ENCODE measurements at places on chromosomes 11 and 22. TPM values are rescaled to one million over a fixed set of nuclear protein-coding genes. Genes with fewer than 3 reads are reported as not detected.
A peak's percentile ranks its signal among the peaks of the same experiment; 100 is the strongest.

DNA sequence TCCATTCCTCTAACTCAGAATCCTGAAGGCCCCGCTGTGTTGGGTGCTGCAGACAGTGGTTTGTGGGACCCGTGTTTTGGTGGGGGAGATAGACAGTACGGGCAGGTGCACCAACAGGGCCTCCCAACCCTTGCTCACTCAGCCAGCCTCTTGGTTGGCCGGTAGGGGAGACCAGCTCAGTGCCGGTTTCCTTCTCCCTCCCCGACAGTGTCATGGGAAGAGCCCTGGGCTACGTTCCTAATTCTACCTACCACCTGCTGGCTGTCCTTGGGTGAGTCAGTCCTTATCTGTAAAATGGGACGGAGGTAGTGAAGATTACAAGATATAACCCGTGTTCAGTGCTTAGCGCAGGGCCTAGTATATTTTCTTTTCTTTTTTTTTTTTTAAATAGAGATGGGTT, 5.9 kb downstream of the TMEM134 start:
- no peak for DNase-seq

DNA sequence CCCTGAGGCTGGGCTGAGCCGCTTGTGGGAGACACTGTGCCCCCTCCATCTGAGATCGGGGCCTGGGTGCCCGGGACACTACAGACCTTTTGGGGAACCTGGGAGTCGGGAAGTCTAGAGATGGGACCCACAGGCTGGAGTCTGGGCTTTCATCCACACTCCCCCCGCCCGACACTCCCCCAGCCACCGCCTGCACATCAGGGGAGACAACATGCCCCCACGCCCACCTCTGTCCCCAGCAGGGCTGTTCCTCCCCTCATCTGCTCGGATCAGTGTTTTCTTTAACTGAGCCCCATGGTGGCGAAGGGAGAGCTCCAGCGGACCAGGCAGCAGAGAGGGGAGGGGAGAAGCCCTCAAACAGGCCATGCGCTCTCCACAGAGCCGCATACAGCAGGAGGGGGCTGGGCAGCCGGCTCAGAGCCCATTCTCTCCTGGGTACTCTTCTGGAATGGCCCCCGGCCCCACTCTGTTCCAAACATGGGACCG, 174.7 kb downstream of the IGLL1 start:
- DNase-seq, result no peak

GRCh38 chr11:127631974-127632373, 631.4 kb upstream of the KIRREL3 start:
- DNase-seq, result no peak

- no peak for DNase-seq
Measured at GRCh38 chr22:35637254-35637653, 11.0 kb upstream of the APOL6 start.

DNA sequence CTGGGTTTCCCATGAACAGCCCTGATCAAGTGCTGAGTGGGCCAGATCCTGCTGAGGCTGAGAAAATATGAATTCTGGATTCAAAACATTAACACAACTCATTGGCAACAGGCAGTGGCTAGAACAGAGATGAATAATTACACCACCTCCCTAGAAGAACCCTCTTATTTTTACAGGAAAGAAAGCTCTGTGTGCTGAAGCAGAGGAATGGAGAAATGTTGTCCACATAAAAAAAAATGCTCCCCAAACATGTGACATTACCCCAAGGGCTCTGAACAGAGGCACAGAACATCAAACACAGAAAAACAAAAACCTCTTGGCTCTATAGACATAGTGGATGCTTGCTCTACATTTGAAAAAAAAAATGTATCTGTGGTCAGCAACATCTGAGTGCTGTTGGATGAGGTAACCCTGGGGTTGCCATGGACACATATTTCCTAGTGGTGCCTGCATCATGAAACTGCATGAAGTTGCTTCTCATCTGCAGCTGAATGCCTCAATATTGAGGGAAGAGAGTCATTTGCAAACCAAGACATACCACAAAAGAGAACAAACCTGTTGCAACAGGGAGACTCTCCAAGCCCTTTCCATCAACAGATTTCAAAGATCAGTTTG, 98.8 kb downstream of the SNX19 start:
- DNase-seq, result no peak

- DNase-seq, result no peak
Measured at GRCh38 chr11:20125927-20126326, 34.3 kb downstream of the DBX1 start.

GRCh38 chr11:94379613-94380012, 21.6 kb downstream of the GPR83 start:
- no peak for DNase-seq

GRCh38 chr11:34417202-34417601, 21.5 kb upstream of the CAT start:
- no peak for DNase-seq

- no peak for DNase-seq
Measured at GRCh38 chr11:108565653-108566052, 27.9 kb downstream of the EXPH5 start.

GRCh38 chr11:61580271-61580888, 496 bp downstream of the SYT7 start:
- DNase-seq, result no peak

- no peak for DNase-seq
Measured at GRCh38 chr11:71236836-71237475, 15.4 kb downstream of the SHANK2 start.

- no peak for DNase-seq
Measured at GRCh38 chr11:112439614-112440013, 179.0 kb upstream of the PLET1 start.

- DNase-seq, result no peak
Measured at GRCh38 chr22:46113910-46114517, 36.3 kb upstream of the PPARA start.

DNA sequence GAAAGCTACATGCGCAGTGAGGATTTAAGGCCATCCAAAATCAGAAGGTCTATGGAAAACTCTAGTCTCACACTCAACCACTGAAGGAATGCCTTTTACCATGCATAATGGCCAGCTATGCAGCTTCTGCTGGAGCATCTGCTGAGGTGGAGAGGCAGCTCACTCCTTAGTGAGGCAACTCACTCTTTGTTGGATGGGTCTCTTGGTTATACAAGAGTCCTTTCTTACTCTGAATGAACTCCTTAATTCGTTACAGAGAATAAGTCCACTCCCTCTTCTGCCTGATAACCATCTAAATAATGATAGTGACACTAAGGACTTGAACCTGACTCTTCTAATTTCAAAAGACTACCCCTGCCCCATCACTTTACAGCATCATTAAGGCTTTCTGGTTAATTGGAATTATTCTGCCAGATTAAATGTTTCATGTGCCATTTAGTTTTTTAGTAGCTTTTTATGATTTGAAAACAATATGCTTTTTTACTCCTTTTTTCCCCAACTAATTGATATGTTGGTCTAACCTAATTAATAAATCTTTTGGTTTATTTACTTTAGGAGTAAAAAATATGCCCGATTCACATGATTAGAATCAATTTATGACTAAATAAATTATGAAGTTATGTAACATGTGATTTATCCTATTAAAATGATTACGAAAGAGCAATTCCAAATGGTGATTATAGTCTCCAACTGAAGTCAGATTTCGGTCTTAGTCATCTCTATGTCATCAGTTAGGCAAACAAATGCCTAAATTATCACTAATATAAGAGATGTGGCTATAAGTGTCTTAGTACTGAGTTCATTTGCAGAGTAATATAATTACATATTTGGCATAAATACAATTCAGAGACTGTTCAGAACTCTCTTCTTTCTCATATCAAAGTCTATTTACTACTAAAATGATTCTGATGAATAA, 286.7 kb upstream of the CCDC90B start:
- DNase-seq, result no peak

GRCh38 chr22:20080445-20080775, 369 bp downstream of the DGCR8 start:
- DNase-seq, result peak; percentile 66

The CLDN5 gene
- 27.0 TPM for total RNA-seq

The TPP1 gene
- total RNA-seq, result 79.2 TPM

The SCGB2A2 gene
- not detected for total RNA-seq

The MPZL2 gene
- 32.4 TPM for total RNA-seq

The DDTL gene
- 0.67 TPM for total RNA-seq

The PGR gene
- 0.35 TPM for total RNA-seq

The MCAT gene
- 19.3 TPM for total RNA-seq
